ENCODE measurements at places on chromosomes 3 and 15. TPM values are rescaled to one million over a fixed set of nuclear protein-coding genes. Genes with fewer than 3 reads are reported as not detected.

- DNase-seq, result no peak
Measured at GRCh38 chr3:118810499-118811035, 224.1 kb downstream of the IGSF11 start.

GRCh38 chr15:23690015-23690414, 2.9 kb upstream of the NDN start:
- no peak for DNase-seq

GRCh38 chr3:101900736-101901135, 51.4 kb downstream of the NFKBIZ start:
- no peak for DNase-seq

DNA sequence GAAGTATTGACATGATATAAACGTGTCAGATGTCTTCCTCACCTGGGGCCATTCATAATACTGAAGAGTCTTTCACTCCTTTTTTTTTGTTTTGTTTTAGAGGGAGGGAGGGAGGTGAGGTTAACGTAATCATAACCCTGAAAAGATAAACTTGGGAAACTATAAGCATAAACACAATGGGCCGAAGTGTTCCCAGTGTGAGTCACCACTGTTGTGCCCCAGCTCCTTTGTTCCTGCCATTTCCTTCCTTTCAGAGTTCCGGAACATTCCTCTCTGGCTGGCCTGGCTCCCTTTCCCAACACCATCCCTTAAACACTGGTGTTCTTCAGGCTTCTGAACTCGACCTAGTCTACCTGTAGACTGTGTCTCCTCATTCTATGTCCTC, 18.6 kb downstream of the PLD1 start:
- DNase-seq, result no peak

DNA sequence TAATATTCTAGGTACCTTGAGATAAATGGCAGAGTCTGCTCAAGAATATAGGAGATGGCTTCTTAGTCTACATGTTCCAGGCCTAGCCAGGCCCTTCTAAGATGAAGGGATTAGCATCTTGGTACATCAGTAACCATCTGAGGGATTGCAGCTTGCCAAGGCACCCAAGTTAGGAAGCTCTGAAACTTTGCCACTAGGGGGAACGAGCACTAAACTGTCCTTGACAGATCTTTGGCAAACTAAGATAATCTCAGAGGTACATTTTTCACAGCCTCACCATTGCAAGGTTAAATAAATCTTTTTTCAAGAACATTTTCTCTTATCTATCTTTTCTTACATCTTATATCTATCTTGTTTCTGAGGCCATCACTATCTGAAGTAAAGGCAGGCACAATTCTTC, 351.2 kb downstream of the RAP2B start:
- peak; percentile 5 for DNase-seq

- no peak for DNase-seq
Measured at GRCh38 chr15:76360416-76360815, 23.8 kb downstream of the ISL2 start.

DNA sequence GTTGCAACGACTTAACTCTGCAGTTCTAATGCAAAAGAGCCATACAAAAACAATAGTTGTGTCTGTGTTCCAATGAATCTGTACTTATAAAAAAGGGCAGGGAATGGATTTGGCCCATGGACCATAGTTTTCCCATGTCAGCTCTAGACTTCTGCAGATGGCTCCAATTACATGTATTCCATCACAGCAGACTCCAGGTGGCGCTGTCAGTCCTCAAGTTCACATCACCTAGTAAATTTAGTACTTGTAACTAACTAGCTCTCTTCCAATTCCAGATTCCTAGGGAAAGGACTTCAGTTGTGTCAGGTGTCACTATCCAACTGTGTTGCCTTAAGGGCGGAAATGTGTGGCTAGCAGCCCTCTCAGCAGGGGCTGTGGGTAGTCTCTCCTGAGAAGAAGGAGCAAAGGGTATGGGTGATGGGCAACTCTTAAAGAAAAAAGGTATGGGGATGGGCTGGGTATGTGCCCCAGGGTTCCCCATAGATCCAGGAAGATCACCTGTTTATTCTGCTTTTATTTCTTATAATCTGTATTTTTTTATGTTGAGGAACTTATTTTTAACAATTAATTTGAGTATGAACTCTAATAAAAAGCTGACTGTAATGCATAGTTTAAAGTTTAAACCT, 36.2 kb downstream of the BBS4 start:
- DNase-seq, result peak; percentile 85

GRCh38 chr15:71219645-71220044, 104.4 kb downstream of the THSD4 start:
- no peak for DNase-seq

The POLR2H gene
- 118 TPM for total RNA-seq

DNA sequence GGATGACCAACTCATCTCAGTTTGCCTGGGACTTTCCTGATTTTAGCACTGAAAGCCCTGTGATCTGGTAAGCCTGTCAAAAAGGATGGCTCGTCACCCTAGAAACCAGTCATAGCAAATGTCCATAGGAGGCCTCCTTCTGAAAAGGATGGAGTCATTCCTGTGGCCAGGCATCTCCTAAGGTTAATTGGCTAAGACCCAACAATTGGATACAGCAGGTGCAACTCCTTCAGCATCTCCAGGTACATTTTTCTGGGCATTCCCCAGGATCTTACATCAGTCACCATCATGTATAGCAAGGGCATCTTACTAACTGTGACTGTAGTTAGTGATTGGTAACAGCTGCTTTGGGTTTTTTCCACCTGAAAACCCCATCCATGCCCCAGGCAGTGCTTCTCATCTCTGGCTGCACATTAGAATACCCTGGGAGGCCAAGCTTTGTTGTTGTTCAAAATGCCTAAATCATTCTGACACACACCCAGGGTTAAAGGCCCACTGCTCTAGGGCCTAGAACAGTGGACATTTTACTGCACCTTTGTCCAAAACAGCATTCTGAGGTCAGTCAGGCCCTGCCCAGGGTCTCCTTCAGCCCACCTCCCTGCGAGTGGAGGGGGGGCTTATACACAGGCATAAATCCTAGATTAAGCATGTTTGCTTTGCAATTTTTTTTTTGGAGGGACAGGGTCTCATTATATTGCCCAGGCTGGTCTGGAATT, 28.3 kb upstream of the GALNT15 start:
- DNase-seq, result no peak
